Activated T-cell treated with anti-CD3 and anti-CD28 coated beads, Interleukin-2, amount 50 U/mL, for 72 hours (primary cell): ENCODE measurements at places on chromosomes 3 and 15.

DNA sequence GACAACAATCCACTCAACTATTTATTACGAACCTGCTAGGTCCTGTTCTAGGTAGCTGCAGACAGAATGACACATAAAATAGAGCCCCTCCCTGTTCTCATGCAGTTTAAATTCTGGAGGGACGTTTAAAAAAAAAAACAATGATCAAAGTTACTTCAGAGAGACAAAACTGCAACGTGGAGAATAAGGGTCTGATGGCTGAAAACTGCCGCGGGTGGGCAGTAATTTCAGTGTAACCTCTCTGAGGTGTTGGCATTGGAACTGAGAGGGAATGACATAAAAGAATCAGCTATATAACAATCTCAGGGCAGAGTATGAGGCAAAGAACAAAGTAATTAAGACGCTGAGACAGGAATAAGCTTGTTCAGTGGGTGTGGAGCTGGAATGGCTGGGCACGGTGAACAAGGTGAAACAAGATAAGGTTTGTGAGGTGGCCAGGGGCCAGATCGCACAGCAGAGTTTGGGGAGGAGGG, 19.5 kb downstream of the TBL1XR1 start:
- no peak for DNase-seq

DNA sequence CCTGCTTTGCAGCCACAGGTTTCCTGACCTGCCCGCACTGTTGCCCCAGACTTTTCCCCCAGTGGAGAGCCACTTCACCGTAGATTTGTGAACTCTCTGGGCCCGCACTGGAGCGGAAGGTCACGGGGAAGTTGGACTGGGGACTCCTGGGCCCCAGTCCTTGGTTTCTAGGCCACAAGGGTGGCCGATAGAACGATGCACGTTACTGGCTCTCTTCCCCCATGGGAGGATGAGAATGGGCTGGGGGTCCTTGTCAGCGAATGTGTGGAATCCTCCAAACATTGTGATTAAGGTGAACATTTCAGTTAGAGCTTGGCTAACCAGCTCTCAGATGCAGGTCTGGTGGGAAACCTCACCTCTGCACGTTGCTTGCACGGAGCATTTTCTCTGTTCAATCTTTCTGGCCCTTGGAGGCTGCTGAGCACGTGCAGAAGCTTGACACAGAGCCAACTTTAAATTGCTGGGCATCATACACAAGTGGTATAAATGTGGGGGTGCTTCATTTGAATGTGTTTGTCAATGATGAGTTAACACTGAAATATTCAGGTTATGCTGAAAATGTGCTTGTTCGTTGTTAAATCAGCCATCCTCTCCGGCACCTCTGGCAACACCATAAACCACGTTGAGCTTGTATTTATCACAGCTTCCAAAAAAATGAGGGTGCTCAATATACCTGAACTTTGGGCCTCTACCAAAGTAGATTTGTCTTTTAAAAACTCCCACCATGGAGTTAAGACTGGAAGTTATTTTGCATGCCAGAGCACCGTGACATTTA, 976 bp downstream of the DIS3L start:
- peak; percentile 10 for DNase-seq

- DNase-seq = no peak
These were observed 1.6 kb upstream of the SHOX2 start for GRCh38 chr3:158107605-158108444.

GRCh38 chr15:69253156-69253555, 45.6 kb upstream of the PAQR5 start:
- DNase-seq = no peak
